ENCODE measurements at places on chromosomes 16 and 17.

- DNase-seq, result no peak
Measured at GRCh38 chr16:83721676-83722075, 86.1 kb upstream of the HSBP1 start.

DNA sequence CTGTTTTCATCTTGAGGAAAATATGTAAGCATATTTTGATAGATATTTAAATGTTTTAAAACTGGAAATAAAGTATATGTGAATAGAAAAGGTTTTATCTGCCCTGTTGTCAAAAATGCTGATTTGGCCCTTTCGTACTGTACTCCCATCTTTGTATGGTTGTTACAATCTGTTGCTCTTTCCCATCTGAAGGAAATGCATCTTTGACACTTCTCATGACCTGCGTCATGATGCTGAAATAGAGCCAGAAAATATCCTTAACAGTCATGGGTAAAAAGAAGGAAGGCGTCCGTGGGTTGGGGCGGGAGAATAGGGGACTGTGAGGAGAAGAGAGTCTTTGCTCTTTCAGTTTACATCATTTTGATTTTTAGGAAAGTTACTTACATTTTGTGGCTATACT is 327.7 kb downstream of the BCAS3 start:
- no peak for DNase-seq

DNA sequence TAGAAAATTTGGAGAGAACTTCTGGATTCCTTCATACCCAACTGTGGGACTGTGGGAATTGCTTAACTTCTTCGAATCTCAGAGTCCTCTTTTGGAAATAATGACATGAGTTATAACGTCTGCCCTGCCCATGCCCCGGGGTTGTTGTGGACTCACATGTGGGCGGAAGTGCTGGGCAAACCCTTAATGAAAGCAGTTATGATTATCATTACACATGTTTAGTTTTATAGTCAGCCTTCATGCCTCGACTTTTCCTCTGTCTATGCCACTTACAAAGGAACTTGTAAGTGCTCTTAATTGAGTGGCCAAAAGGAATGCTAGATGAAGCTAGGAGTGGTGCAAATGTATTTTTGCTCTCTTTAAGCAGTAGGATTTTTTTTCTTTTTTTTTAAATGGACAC is 3.9 kb downstream of the KRT27 start:
- no peak for DNase-seq

DNA sequence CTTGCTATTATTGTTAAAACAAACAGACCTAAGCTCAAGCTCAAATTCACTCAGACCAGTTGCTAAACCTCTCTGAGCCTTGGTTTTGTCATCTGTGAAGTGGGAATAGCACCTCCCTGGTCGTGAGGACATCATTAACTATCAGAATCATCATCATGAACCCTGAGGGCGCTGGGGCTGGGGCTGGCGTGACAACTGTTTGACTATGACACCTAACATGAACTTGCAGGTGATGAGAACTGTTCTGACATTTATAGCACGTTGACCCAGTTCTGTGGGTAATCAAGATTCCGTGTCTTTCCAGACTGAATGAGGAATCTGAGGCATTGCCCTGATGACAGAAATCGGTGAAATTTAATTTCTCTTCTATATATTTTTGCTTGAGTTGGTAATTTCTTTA is 71.3 kb upstream of the CDH5 start:
- DNase-seq, result no peak

- no peak for DNase-seq
Measured at GRCh38 chr17:76805319-76805718, 62.9 kb upstream of the MGAT5B start.

GRCh38 chr17:5668557-5669138 is 84.3 kb upstream of the NLRP1 start:
- DNase-seq, result no peak

DNA sequence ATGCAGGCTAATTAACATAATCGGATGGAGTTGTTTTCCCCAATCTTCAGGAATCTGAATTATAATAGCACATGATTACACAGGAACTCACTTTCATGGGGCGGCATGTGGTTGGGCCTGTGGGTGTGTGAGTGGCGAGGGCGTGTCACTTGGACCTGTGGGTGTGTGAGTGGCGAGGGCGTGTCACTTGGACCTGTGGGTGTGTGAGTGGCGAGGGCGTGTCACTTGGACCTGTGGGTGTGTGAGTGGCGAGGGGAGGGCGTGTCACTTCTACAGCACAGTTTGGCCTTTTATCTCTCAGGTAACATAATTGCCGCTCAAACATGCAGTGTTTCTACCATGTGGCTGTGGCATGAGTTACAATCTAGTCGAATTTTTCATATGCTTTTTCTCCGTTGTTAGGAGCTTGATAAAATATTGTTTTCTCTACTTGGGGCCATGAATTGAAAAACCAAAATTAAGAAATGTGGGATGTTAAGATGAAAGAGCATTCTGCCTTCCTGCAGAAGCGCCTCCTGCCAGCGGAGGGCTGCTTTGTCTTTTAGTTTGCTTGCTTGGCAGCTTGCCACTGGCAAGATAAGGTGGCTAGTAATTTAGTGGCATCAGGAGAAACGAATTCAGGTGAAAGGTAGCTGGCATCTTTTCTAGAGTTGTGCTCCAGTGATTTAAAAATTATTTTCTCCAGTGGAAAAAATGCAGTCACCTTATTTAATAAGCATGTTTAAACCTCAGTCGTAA is 36.2 kb downstream of the USP10 start:
- DNase-seq, result no peak

DNA sequence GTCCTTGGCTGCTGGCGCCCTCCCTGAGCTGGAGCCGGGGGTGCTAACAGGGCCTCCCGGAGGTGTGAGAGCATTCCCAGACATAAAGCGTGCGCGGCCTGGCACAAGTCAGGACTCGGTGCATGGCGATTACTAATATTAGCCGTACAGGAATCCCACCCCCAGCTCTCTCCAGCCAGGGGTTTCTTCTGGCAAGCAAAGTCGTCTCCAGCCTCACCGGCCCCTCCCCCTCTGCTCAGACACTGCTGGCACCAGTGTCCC is 5.0 kb downstream of the CASKIN1 start:
- no peak for DNase-seq

- DNase-seq, result no peak
Measured at GRCh38 chr17:49170216-49170615, 37.6 kb downstream of the B4GALNT2 start.

DNA sequence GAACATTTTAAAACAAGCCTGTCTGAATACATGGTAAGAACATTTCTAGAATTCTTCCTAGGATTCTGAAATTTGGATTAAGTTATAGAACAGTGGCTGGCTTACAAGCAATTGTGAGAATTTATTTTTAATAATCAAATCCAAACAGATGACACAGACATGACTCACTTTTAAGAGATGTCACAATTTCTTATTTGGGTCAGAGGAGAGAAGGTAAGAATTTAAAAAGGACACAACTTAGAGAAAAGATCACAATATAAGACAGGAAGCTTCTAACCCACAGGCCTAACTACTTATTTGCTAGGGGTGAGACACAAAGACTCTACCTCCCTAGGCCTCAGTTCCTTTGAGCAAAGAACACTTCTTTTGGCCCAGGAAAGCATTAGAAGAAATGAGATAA is 32.7 kb downstream of the ZZEF1 start:
- no peak for DNase-seq

GRCh38 chr17:9146064-9146463 is 124.8 kb downstream of the NTN1 start:
- no peak for DNase-seq

DNA sequence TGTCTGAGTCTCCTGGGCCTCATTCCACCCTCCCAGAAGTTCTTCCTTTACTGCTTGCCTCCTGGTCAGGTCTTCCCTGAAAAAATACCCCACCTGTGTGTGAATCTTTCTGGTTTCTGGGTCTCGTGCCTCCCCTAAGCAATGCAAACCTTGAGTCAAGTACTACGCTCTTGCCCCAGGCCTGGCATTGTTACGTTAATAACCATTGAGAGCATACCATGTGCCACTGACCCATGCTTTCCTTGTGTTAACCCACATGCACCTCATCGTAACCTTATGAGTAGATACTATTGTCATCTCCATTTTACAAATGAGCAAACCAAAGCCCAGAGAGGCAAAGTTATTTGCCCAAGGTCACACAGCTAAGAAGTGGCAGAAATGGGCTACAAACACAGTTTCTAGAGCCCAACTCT is 25.4 kb upstream of the TOB1 start:
- DNase-seq, result no peak

GRCh38 chr17:51508048-51508447 is 247.7 kb downstream of the UTP18 start:
- no peak for DNase-seq

DNA sequence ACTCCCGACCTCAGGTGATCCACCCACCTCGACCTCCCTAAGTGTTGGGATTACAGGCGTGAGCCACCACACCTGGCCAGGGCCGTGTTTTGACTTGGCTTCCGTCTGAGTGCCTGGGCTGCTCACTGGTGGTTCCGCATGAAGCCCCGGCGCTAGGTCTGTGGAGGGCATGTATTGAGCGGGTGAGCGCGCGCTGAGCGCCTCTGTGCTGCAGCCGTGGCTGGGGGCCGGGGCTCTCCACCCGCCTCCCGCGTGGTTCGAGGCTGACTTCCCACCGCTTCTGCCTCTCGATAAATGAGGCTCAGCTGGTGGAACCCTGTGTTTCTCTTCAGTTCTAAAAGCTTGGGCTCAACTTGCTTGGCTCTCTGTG is 38.9 kb upstream of the ATP2A3 start:
- DNase-seq, result no peak

DNA sequence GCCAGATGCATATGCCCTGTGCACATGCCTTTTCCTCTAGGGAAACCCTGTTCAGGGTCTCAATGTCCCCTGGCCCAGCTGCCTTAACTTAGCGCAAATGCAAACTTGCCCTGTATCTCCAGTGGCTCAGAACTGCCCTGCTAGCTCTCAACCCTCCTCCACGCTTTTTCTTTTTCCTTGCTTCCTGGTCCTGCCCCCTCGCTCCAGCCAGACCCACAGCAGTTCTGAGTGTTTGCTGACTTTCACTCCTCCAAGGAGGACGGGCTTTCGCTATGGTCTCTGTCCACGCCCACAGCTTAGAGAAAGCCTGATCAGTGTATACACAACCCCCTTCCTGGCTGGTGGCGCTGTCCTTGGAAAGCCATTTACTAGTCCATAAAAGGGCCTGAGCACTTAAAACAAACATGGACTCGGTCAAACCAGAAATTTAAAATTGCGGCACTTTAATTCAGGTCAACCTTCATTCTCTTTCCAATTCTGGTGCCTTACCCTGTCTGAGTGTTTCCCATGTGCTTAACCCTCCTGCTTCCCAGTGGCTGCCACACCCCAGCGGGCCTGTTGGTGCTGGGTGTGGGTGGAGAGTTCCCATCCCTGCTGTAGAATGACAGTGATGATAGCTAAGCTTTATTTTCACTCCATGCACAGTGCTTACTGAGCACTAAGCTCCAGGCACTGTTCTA is 15.6 kb upstream of the TMEM98 start:
- DNase-seq, result no peak

GRCh38 chr17:5042157-5043022 is 7.2 kb upstream of the SLC52A1 start:
- DNase-seq, result no peak

DNA sequence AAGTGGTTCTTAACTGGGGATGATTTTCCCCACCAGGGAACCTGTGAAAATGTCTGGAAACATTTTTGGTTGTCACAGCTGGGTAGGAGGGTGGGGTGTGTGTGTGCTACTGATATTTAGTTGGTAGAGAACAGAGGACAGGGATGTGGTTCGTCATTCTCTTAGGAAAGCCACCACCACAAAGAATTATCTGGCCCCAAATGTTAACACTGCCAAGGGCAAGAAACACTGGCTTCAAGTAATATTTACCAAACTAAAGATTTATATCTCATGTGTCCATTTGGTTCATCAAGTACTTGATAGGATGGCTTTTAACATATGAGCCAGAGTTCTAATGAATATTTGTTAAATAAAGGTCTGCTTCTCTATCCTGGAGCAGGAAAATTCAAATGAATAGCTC is 19.5 kb downstream of the MPHOSPH6 start:
- DNase-seq, result no peak

GRCh38 chr17:52027620-52028295 is 130.8 kb downstream of the CA10 start:
- DNase-seq, result no peak

DNA sequence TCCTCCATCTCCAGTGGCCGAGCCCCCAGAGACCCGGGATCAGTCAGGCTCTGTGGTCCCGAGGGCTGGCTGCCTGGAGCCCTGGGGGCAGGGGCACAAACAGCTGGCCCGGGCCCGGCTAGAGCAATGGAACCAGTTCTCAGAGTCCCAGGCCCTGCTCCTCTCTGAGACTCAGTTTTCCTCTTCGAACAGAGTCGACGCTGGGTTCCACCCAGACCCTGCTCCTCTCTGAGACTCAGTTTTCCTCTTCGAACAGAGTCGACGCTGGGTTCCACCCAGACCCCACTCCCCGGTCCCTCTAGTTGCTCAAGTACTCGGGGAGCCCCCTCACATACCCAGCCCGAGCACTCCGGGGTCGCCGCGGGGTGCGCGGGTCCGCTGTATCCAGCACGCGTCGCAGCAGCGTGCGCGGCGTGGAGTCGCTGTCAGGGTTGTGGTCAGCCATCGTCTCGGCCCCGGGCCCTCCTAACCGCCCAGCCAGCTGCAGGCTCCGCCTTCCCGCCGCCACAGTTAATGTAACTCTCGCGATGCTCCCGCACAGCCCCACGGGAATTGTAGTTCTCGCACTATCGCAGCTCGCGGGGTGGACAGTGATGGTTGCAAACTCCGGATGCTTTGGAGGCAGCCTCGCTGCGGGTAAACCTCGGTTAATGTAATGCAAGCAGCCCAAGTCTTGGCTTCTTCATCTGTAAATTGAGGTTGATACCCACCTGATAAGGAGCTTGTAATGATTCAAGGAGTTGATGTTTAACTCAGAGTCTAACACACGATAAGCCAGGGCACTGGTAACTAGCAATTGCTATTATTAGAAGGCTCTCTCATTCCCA is 8.5 kb upstream of the THAP11 start:
- DNase-seq, result peak; percentile 89

GRCh38 chr16:23121024-23121423 is 28.2 kb downstream of the USP31 start:
- DNase-seq, result no peak

DNA sequence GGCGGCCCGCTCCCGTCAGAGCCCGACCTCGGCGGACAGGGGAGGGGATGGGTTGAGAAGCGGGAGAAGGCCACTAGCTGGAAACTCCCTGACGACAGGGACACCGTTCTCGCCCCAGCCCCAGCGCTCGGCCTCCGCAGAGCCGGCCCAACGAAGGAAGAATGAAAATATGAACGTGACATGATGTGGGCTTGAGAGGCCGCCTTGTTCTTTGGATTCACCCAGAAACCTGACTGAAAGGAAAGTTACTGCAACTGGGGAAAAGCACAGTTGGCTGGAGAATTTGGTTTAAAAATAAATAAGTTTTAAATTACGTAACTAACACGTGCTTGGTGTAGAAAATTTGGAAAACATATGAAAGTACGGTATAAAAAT is 21.1 kb downstream of the NPTX1 start:
- peak; percentile 35 for DNase-seq

- DNase-seq, result no peak
Measured at GRCh38 chr17:77516902-77517301, 376.1 kb downstream of the SEC14L1 start.

DNA sequence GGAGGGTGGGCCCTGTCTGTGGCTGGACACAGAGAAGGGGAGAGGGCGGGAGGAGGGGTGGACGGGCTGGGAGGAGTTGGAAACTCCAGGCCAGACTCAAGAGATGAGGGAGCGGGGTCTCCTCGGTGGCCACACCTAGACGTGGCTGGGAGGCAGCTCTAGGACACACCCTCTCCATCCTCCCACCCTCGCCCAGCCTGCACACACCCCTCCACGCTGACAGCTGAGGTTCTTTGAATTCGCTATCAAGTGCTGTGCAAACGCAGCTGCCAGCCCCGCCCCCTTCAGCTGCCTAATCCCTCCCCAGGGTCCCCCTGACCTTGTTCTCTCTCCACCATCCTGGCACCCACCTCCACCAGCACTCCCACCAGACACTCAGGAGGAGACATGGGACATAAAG is 48.7 kb downstream of the DNAH17 start:
- no peak for DNase-seq

All from CD14-positive monocyte (primary cell).